ENCODE measurements at places on chromosomes 2 and 18.

DNA sequence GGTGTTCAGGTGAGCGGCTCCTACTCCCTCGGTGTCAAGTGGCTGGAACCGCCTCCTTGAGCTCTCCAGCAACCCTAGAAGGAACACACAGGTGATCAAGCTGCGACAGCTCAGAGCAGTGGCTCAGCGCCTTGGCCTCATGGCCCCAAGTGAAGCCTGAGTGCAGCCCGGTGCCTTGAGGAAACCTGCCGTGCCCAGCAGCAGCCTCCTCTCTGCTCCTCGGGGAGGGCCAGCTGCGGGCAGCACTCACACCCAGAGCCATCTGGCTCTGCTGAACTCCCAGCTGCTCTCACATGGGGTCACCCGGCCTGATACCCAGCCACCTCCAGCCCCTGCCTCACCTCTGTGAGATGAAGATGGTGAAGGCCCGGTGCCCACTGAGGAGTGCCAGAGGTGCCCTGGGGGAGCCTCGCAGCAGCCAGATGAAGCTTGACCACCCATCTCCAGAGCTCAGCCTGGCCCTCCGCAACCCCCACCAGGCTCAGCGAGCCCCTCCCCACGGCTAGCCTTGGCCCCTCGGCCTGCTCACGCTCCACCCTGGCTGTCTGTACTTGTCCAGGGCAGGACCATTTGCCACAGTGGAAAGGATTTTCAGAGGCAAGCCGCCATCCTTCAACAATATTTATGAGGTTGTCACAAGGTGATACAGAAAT is 70.6 kb upstream of the RAB6C start:
- no peak for DNase-seq

DNA sequence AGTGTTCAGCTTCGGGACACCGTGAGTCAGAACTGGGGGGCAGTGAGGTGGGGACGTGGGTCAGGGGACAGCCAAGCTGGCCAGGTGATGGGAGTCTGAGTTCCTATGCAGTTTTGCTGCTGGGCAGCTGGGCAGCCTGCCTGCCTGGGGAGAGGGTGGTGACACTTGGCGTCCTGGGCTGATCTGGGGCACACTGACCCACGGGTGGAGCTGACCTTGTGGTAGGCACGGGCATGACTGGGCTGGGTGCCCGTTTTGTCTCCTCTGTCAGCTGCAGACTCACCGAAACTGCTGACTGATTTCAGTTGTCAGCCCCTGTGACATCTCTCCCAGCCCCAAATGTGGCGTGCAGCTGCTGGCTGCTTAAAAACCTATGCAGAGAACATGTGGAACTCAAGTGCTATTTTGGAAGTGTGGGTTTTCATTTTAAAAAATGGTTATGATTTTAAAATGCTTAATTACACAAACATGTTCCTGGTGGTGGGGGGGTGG is 32.6 kb upstream of the E2F6 start:
- peak; percentile 45 for DNase-seq

- DNase-seq, result no peak
Observed at GRCh38 chr18:59265246-59265973, 7.8 kb downstream of the RAX start.

- DNase-seq, result peak; percentile 99
Observed at GRCh38 chr18:8800445-8800844, 95.1 kb downstream of the MTCL1 start.

DNA sequence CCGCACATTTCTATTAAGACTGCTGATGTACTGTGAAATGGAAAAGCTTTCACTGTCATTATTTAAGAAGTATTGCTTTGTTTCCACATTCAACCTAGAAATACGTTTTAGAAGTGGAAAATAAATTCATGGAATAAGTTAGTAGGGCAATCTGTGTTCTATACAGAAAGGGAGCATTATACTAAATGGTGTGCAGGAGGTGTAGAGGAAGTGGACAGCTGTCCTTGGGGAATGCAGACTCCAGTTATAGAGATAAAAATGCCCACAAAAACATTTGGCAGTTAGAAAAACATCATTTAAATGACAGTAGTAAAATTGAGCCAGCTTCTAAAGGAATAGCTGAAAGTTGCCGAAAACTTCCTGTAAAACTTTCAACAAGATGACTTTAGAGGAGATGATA is 46.8 kb downstream of the PIK3C3 start:
- DNase-seq, result no peak

- no peak for DNase-seq
Observed at GRCh38 chr2:77737236-77737635, 215.1 kb upstream of the LRRTM4 start.

- peak; percentile 9 for DNase-seq
Observed at GRCh38 chr2:232400256-232401015, 6.2 kb upstream of the ALPG start.
